ENCODE measurements at places on chromosomes 11 and 22.

DNA sequence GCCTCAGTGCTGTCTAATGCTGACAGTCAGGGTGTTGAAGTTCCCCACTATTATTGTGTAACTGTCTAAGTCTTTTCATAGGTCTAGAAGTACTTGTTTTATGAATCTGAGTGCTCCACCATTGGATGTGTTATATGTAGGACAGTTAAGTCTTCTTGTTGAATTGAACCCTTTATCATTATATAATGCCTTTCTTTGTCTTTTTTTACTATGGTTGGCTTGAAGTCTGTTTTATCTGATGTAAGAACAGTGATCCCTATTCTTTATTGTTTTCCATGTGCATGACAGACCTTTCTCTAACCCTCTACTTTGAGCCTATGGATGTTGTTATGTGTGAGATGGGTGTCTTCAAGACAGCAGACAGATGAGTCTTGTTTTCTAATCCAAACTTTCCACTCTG is 107.8 kb upstream of the C11orf58 start:
- DNase-seq: no peak

- DNase-seq: peak; percentile 85
These were observed 90.3 kb upstream of the MTMR2 start for GRCh38 chr11:96014217-96014616.

DNA sequence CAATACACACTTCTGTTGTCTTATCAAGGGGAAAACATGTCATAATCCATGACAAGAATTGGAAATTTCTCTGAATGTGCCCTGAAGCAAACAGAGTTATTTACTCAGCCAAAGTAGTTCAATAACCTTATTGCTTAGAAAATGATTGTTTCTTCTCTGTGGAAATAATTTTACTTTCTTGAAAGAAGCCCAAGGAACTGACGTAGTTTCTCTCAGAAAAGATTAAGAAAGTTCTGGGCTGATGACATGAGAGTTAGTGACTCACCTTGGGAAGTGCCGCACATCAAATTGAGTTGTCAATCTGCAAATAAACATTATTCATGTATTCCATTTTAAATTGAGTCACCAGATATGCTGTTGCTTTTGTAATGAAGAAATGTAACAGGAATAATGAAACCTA is 418.6 kb upstream of the LRRC4C start:
- no peak for DNase-seq

GRCh38 chr11:76410851-76411357 is 29.8 kb downstream of the GVQW3 start:
- no peak for DNase-seq

GRCh38 chr11:10637731-10638151 is 55.8 kb downstream of the IRAG1 start:
- DNase-seq: no peak

DNA sequence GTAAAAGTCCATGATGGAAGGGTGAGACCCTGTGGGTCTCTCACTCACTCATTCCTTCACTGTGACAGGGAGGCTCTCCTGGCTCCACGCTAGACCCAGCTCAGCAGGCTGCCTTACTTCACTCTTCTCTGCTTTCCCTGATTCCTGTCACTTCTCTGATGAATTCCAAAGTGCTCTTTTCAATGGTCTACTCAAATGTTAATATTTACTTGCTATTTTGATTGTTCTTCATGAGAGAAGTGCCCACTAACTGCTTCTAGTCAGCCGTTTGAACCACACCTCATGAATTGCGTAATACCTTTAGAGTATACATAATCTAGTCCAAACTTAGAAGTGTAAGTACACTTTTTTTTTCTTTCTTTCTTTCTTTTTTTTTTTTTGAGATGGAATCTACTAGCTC is 1350.2 kb upstream of the RAG2 start:
- no peak for DNase-seq

GRCh38 chr11:6541356-6541755 is 44.3 kb downstream of the DNHD1 start:
- no peak for DNase-seq

GRCh38 chr22:25406510-25407210 is 157.8 kb upstream of the GRK3 start:
- DNase-seq: no peak

DNA sequence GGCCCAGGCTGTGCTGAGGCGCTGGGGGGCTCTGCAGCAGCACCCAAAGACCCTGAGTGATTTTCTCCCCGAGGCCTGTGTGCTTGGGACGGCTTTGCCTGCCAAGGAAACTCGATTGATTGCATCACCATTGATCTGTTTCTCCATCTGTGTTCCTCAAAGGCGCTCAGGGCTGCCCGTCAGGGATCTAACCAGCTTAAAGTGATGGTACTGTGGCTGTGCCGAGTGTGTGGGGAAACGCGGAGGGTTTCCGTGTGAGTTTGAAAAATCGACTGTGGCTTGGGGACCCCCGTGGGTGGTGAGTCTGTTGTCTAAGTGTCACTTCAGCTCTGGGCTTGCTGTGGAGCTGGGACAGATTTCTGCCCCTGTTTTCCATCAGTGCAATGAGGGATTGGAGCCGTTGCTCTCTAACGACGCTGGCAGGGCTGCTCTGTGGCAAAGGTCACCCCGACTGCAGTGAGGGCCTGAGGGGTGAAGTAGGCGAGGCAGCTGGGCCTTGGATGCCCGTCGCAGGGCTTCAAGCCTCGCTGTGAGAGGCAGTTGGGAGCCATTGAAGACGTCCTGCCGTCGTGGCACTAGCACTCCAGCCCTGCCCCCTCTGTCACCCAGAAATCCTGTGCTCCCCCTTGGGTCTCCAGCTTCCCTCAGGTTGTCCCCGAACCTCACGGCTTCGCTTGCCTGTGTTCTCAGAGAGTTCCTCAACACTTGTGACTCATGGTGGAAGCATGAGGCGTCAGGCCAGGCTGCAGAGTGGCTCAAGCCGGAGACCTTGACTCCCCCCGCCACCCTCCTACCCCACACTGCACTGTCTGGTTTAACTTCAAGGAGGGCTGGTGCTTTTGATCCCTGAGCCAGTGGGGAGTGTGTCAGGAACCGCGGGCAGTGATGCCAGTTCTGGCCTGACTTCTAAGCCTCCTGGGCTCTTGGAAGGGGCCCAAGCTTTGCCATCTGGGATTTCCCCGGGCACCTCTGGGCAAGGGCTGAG is 21.8 kb downstream of the CACNA1I start:
- DNase-seq: no peak

- DNase-seq: peak; percentile 50
These were observed 13.2 kb downstream of the NAA40 start for GRCh38 chr11:63951779-63952536.

DNA sequence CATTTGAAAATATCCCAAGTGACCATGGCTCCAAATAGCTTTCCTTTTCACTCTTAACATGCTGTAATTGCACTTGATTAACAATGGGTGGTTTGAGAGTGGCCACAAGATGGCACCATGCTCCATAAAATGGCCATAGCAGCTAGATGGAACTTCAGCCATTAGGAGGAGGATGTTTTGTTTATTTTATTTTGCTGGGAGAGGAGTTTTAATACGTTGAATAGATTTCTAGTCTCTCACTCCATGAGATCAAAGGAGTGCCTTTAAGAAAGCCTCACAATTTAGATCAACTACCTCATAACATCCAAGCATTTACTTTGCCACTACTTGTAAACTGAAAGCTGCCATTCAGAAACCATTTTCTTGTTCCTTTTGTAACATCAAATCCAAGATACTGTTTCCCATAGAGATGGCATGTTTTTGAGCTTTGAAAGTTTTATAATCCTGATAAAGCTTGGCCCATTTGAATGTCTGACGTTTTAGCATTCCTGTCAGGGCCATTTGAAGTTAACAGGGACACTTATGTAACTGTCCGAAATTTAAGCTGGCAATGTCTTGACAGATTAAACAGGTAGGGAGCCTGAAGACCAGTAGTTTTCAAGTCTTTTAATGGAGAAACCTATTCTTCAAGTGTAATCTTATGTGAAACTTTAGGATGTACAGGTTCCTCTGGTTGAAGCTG is 4.7 kb downstream of the FEN1 start:
- peak; percentile 72 for DNase-seq

DNA sequence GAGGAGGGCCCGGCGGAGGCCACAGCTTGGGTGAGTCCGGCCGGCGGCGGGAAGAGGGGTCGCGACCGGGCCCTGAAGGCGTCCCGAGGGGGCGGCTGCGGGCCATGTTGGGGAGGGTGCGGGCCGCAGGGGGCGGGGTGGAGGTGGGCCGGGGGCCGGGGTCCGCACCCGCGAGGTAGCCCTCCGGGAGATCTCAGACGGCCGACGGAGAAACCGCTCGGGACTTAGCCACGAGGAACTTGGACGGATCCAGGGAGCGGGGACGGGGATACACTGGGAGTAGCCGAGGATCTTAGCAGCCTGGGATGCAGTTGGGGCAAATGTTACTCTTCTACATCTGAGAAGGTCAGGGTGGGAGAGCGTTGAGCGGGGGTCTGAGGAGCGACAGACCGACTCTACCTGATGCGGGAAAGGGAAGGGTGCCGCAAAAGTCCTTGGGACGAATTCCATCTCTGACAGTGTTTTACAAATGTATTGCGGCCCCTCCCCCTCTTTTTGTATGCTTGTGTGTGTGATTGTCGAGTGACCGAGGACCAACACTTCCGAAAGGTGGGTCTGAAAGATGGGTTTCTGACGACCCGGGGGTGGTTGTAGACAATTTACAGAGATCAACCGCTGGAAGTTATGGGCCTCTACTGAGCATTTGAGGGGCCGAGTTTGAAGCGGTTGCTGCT is 658 bp downstream of the STIP1 start:
- DNase-seq: peak; percentile 59

DNA sequence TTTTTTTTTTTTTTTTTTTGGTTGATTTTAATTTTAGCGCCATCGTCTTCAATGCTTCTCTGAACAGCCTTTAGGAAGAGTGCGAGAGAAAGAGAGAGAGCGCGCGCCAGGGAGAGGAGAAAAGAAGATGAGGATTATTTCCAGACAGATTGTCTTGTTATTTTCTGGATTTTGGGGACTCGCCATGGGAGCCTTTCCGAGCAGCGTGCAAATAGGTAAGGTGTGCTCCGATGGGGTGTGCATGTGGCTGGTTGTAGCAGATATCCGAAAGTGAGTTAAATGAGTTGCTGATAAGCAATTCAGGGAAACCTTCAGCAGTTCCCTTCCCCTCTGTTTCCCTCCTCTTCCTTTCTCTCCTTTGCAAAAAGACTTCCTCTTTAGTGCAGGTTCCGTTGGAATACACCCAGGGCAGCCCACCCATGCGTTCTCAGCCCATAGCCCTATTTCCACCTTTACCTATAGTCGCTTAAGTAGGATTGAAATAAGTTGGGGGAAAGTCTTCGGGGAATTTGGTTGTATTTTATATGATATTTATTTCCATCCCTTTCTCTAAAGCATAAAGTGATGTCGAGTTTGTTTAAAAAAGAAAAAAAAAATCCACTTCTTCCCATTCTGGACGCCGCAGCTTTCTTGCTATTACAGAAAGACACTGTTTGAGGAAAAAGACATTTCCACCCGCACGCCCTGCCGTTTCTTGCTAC is 1.1 kb downstream of the GRIA4 start:
- no peak for DNase-seq

GRCh38 chr22:24930678-24931077 is 15.8 kb downstream of the LHFPL7 start:
- DNase-seq: no peak

DNA sequence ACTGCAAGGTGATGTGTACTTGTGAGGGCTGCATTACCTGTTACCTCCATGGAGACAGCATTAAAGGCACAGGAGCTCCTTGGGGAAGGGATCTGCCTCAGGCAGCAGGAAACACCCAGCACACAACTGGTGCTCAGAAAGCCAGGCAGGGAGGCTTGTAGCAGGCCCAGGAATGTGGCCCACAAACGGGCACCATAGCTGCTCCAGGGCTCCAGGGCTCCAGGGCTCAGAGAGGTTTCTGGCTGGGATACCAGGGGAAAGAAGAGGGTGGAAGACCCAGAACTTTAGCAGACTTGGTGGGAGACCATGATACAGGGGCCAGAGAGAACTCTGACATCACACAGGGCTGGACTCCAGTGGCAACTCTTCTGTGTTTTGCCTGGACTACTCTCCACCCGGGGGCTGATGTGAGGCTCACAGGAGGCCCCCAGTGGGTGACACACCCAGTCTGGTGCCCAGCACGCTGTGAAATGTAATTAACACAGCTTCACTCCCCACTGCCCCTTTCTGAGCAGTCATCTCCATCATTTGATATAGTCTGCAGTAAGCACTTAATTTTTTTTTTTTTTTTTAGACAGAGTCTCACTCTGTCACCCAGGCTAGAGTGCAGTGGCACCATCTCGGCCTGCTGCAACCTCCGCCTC is 14.7 kb upstream of the SULT4A1 start:
- no peak for DNase-seq

DNA sequence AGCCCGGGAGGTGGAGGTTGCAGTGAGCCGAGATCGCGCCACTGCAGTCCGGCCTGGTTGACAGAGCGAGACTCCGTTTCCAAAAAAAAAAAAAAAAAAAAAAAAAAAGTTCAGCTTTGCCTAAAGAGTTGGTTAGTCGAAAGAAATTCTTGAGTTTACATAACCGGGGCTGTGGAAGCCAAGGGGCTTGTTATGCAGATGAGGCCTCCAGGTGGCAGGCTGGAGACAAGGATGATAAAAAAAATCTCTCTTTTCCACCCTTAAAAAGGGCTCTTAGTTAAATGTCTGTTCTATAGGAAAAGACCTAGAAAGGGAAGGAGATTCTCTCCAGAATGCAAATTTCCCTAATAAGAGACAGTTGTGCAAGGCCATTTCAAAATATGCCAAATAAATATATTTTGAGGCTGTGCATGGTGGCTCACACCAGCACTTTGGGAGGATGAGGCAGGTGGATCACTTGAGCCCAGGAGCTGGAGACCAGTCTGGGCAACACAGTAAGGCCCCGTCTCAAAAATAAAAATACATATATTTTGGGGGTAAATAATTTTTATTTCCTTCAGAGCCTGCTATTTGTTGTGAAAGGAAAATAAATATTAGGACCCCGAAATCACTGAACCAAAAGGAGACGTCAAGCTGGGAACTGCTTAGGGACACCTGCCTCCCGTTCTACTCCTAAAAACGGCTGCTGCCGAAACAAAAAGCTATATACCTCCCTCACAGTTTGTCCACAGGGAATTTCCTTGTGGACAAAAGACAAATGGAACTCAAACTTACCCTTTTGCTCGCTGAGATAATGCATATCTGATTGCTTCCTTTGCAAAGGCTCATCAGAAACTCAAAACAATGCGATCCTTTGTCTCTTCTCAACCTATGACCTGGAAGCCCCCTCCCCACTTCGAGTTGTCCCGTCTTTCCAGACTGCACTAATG is 2.4 kb upstream of the IFITM2 start:
- peak; percentile 65 for DNase-seq

GRCh38 chr22:18050065-18050464 is 25.7 kb upstream of the MICAL3 start:
- no peak for DNase-seq

- DNase-seq: no peak
These were observed 3.8 kb downstream of the MUC5AC start for GRCh38 chr11:1161410-1162137.

- DNase-seq: no peak
These were observed 5.9 kb upstream of the IFITM3 start for GRCh38 chr11:326592-326841.

GRCh38 chr11:70675697-70676374 is 277.5 kb downstream of the CTTN start:
- no peak for DNase-seq

- peak; percentile 57 for DNase-seq
These were observed 6.0 kb downstream of the APOL1 start for GRCh38 chr22:36258701-36259614.

- no peak for DNase-seq
These were observed 3.6 kb upstream of the ME3 start for GRCh38 chr11:86676010-86676409.

Data from activated CD4-positive, alpha-beta T cell treated with anti-CD3 and anti-CD28 coated beads, Interleukin-2, amount 50 U/mL, for 16 hours (primary cell).